Stimulated activated CD4-positive, alpha-beta T cell treated with anti-CD3 and anti-CD28 coated beads, Interleukin-1b, Interleukin-23, amount 100 ng/mL, for 4 hours (primary cell): ENCODE measurements at places on chromosomes 12 and 14.

- no peak for DNase-seq
These were observed 5.8 kb upstream of the ABCC9 start for GRCh38 chr12:21946983-21947382.

DNA sequence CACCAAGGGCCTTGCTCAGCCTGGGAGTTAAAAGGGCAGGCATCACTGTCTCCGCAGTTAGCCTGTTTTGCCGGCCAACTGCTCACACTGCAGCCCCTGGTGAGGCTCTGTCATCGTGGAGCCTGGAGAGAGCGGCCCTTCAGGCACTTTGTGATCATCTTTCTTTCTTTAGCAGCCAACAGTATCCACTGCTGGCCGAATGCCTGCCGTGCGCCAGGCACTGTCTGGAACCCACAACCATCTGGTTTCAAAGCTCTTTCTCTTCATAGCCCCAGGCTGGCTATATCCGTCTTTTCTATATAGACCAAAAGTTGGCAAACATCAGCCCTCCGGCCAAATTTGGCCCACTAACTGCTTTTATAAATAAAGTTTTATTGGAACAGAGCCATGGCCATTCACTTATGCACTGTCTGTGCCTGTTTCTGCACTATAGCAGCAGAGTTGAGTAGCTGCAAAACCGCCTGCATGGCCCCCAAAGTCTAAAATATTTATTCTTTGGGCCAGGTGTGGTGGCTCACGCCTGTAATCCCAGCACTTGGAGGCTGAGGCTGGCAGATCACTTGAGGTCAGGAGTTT lies 29.5 kb downstream of the SLC8B1 start:
- no peak for DNase-seq

- DNase-seq, result no peak
These were observed 1562.4 kb upstream of the SEL1L start for GRCh38 chr14:83096092-83096491.

- no peak for DNase-seq
These were observed 325 bp downstream of the C12orf60 start for GRCh38 chr12:14803830-14804160.

DNA sequence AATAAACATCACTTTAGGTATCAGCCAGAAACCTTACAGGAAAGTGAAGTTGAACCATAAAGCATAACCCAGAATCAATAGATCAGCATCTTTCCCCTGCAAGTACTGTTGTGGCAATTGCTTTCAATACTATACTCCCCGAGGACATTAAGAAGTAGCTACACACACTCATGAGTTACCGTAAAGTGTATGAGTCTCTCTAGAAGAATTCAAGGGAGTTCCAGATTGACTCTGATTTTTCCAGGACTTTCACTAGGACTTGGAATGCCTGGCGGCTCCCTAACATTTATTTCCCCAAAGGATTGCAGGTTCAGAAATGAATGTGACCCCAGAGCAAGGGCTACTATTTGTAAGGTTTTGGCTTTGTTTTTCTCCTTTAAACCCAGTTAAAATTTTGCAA lies 465.4 kb upstream of the MDGA2 start:
- DNase-seq, result no peak

DNA sequence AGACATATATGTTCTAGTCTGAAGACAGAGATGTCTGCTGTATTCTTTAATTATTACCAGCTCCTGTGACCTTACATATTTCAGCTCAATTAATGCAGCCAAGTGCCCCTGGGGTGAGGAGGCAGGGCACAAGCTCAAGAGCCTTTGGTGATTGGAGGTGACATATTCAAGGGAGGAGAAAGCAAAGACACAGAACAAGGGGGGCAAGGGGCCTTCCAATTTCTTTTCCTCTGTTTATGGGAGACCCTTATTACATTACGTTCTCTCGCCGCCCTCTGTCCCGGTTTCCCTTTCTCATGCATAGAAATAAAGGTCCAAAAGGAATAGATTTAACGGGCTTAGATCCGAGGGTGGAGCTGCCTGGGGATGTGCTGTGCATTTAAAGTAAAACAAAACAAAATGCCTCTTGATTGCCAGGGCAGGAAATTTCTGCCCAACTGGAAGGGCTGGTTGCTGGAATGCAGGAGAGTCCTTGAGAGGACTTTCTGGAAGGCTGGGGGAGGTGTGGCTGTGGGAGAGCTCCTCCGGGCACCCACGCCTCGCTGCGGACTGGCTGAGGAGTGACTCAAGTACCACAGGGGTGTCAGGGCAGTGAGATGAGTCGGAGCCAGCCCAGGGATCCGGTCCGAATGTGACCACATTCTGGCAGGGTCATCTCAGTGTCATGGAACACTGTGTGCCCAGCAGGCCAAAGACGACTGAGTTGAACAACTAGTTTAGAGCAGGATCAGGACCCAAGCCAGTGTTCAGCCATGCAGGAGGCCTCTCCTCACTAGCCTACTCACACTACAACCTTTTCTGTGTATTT lies 32.1 kb upstream of the GSG1 start:
- no peak for DNase-seq

DNA sequence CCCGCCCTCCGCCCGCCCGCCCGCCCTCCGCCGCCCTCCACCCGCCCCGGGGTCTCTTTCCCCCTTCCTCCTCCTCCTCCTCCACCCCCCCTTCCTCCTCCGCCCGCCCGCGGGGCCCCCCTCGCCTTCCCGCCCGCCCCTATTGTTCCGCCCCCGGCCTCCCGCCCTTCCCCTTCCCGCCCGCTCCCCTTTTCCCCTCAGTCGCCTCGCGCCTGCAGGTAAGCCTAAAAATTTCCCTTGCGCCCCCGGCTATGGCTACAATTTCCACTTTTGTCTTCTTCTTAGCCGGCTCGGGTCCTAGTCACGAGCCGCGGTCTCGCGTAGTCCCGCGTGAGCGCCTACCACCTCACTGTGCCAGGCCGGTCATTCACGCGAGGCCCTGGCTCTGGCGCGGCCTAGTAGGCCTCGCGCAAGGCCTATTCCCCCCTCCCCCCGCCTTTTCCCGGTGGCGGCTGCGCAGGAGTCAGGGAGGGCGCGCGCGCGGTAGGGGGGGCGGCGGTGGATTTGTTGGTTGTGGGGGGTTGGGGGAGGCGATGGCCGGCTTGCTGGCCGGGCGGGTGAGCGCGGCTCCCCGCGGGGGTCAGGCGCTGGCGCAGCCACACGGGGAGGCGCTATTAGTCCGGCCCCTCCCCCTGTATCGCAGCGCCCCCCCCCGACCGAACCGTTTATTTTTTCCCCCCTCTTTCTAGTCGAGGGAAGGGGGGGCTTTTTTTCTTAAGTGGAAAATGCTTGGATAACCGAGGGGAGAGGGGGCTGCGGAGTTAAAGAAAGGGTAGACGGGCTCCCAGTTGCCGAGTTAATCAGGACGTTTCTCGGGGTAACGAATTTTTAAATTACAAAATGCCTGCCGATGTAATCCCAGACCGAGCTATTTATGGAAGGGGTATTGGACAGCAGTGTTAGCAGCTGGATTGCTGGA lies 516 bp downstream of the PCBP2 start:
- peak; percentile 69 for DNase-seq

GRCh38 chr14:98186140-98186539 lies 1085.9 kb downstream of the BCL11B start:
- DNase-seq, result no peak

DNA sequence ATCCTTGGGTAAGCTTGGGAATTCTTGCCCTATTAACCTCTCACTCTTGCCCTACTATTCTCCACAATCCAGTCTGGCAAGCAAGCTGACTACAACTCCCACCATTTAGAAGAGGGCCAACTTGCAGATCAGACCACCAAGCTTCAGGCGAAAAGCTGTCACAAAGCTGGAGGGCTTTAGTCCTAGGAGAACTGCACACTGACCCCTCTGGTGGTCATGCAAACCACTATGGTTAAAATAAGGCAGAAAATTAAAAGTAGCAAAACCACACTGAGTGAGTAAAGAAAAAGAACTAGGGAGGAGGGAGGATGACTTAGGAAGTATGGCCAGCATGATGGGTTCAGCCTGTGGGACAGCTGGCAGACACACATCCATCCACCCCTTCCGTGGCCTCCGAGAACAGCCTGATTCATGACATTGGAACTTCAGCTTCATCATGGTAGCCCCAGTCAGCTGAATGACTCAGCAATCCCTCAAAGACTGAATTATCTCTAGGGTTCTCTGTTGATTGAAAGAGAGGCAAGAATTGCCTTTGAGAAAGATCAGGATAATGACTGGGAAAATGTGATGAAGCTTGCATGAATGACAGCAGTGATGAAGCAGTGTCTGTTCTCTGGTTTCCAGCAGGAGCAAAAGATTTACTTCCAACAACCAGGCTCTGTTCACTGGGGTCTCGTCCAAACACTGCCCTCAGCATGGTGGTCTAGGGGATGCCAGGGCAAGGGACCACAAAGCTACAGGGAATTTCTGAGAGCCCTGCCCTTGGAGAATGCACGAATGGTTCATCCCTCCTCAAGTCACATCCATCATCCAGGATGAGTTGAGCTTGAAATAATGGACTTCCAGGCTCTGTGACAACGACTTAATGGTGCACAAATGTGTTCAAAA lies 24.4 kb downstream of the PITPNM2 start:
- DNase-seq, result no peak

GRCh38 chr12:68271346-68271745 lies 17.9 kb upstream of the IL22 start:
- no peak for DNase-seq

GRCh38 chr14:68000511-68000910 lies 180.9 kb downstream of the RAD51B start:
- no peak for DNase-seq

DNA sequence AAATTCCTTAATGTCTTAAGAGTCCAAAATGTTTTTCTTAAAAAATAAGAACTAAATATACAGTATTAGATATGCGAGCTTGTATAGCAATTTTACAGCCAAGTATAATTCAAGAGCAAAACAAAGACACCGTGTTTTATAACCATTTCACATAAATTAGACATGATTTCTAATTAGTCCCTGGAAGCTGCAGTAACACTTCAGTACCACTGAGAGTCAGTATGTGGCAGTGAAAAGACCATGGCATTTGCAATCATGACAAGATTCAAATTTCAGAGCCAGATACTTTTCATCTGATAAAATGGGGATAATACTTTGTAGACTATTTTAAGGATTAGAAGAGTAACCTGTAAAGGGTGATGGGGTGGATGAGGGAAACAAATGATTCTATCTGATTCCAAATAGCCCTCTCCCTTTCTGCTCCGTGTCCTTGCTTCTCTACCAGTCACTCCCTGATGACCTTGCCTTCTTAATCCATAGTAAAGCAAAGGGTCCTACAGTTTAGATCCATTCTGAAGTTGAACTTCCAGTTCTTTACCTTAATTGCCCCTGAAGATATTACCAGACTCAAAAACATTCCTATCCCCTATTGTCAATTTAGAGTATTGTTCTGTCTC lies 145.4 kb upstream of the ABCD2 start:
- no peak for DNase-seq

DNA sequence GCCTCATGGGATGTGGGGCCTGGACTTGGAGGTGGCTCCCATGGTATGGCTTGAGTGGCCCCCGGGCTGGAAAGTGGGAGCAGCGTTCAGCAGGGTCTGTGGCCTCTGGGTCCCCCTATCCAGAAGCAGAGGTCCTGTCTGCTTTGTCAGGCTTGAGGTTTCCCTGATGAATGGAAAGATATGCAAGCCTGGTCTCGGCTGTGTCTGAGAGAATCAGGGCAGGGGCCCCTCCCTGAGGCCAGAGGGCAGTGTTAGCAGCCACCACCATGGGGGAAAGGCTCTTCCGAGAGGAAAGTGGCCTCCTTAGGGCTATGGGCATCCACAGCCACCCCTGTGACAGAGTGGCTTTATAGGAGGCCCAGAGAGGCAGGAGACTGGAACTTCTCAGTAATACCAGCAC lies 128.2 kb downstream of the VRK1 start:
- DNase-seq, result no peak

DNA sequence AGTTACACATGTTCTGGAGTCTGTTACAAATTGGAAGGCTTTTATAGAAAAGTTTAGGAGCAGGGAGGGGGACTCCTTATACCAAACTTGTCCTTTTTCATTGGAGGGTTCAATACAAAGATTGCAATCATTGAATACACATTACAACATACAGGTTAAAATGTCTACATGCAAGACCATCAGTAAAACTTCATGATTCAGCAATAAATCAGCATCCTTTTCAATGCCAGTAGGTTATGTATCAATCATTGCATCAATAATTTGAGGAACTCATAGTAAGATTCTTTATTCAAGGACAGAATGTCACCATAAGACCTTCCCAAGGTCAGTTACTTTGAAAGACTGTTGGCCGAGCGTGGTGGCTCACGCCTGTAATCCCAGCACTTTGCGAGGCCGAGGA lies 16.5 kb upstream of the GALNT8 start:
- DNase-seq, result no peak

DNA sequence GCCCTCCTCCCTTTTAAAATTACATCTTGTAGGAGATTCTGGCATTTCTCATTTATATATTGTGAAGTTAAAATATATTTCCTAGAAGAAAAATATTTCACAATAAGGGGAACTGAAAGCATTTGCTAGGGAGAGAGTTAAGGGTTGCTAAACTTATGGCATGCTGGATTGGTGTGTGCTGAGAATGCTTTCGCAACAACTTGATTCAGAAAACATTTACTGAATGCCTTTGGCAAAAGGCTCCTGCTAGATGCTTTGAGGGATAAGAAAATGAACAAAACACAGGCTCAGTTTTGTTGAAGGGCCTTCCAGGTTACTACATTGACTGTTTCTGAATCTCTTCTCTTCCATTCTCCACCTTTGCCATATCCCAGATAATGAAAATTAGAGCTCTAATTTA lies 67.5 kb downstream of the DIP2B start:
- DNase-seq, result no peak

GRCh38 chr14:96250485-96250884 lies 5.5 kb upstream of the BDKRB1 start:
- no peak for DNase-seq

GRCh38 chr12:65656891-65657351 lies 167.4 kb upstream of the HMGA2 start:
- no peak for DNase-seq

DNA sequence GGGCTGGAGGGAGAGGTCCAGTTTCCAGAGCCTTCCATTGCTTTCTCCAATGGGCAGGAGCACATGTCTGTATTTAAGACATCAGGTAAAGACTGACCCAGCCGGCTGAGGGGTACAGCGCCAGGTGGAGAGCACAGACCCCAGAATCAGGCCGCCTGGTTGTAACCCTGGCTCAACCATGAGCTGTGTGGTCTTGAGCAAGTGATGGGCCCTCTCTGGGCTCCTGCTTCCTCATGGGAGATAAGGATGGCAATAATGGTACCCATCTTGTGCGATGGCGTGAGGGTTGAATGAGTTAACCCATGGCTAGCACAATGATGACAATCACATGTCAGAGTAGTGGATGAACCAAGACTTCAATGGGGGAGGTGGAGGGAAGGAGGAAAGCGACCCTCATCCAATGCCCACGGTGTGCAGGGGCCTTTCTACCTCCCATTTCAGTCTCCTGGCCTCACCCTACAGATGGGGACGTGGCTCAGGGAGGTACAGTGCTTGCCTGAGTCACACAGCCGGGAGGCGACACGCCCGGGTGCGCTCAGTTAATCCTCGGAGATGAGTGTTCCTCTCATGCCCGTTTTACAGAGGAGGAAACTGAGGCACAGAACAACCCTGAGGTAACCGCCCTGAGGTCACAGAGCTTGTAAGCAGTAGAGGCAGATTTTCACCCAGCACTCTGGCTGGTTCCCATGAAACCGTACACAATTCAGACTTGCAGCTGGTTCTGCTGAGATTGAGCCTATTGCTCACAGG lies 163.9 kb downstream of the RBM19 start:
- no peak for DNase-seq

- DNase-seq, result no peak
These were observed 6.6 kb downstream of the TCL1A start for GRCh38 chr14:95707327-95707726.
